ENCODE measurements at places on chromosomes 4 and X.

GRCh38 chr4:115920637-115921036 is 807.2 kb upstream of the NDST4 start:
- H3K4me3 ChIP-seq, result no peak overlapping the region
- DNase-seq, result no peak
- H3K27ac ChIP-seq, result no peak overlapping the region
- H3K4me1 ChIP-seq, result no peaks in the 10 kb centered on the region
- H3K36me3 ChIP-seq, result no peaks in the 10 kb centered on the region

- no peaks in the 10 kb centered on the region for H3K4me1 ChIP-seq
- H3K27ac ChIP-seq, result no peak overlapping the region
Measured at GRCh38 chr4:57401586-57401985, 291.4 kb upstream of the IGFBP7 start.

DNA sequence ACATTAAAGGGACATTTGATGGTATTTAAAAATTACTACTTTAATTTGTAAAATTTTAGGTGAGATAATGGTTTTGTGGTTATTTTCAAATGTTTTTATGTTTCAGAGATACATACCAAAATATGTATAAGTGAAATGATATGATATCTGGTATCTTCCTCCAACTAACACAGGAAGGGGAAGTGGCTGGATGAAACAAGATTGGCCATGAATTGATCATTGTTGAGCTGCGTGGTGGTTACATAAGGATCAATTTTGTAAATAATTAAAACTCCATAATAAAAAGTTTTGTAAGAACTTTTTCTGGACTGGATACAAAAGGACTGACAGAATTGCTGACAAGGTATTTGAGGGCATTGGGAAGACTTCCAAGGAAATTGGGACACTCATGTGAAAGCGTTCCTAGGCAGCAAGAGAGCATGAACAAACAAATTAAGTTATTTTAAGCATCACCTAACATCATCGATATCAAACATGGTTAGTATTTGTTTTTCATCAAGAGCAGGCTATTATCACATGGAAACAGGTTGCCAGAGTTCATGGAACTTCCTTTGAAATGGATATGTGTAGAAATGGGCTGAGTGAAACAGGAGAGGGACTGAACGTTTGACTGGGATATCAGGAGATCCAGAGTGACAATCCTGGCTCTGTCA is 4.4 kb upstream of the PGM2 start:
- peak; percentile 9 for DNase-seq
- H3K36me3 ChIP-seq, result no peaks in the 10 kb centered on the region
- no peak overlapping the region for H3K4me3 ChIP-seq
- no peaks in the 10 kb centered on the region for H3K4me1 ChIP-seq
- H3K27me3 ChIP-seq, result no peaks in the 10 kb centered on the region

- no peaks in the 10 kb centered on the region for H3K36me3 ChIP-seq
- no peak for DNase-seq
- H3K4me3 ChIP-seq, result no peak overlapping the region
- no peaks in the 10 kb centered on the region for H3K27me3 ChIP-seq
Measured at GRCh38 chrX:21153033-21153432, 221.2 kb upstream of the CNKSR2 start.

Data from fibroblast of lung (primary cell).